ENCODE measurements at places on chromosomes 7 and 10. TPM values are rescaled to one million over a fixed set of nuclear protein-coding genes. Genes with fewer than 3 reads are reported as not detected.

The HOXA4 gene
- polyA plus RNA-seq, result 11.3 TPM

The MCM10 gene
- polyA plus RNA-seq, result 0.20 TPM

The CFAP70 gene
- 43.6 TPM for polyA plus RNA-seq

The TMEM225B gene
- polyA plus RNA-seq, result 2.1 TPM

The MINDY4 gene
- 7.3 TPM for polyA plus RNA-seq

The CRTAC1 gene
- polyA plus RNA-seq, result 0.09 TPM

The LIPA gene
- 29.8 TPM for polyA plus RNA-seq

The AKR1D1 gene
- not detected for polyA plus RNA-seq

The PTPN20 gene
- 4.5 TPM for polyA plus RNA-seq

The C7orf57 gene
- not detected for polyA plus RNA-seq

Data from adrenal gland (tissue), 19 donors.